Foreskin melanocyte (primary cell): ENCODE measurements at places on chromosomes 7 and 10.

GRCh38 chr7:8254667-8255066, 7.3 kb downstream of the ICA1 start:
- no peak for DNase-seq

GRCh38 chr7:19202599-19202998, 57.4 kb upstream of the FERD3L start:
- no peak for DNase-seq

GRCh38 chr7:130490888-130491804, 739 bp upstream of the MEST start:
- DNase-seq, result no peak

DNA sequence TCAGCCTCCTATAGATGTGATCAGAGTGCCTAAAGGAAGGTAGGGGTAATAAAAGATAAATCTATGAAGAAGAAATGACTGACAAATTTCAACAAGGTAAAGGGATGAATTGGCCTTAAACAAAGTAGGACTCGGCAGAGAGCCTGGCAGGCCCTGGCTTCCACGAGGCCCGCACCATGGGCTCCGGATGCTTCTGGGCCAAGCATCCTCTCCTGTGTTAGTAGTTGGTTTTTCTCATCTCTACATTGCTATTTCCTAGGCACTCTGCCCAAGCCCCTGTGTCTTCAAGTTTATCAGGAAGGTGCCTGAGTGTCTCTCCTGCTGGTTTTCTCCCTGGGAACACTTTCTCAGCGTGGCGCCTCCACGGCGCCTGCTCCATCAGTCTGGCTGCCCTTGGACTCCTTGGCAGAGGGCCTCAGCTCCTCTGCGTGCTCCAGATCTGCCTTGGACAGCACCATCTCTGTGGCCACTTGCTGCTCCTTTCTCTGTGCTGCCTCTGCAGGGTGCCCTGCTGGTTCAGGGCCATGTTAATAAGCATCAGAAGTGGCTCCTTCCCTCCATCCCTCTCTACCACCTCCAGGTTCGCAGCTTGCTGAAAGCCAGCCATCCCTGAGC, 413.3 kb upstream of the DPP6 start:
- no peak for DNase-seq

GRCh38 chr7:139044813-139045794, 9.3 kb upstream of the ZC3HAV1L start:
- DNase-seq, result no peak

GRCh38 chr7:22179442-22179879, 177.5 kb downstream of the RAPGEF5 start:
- DNase-seq, result no peak

DNA sequence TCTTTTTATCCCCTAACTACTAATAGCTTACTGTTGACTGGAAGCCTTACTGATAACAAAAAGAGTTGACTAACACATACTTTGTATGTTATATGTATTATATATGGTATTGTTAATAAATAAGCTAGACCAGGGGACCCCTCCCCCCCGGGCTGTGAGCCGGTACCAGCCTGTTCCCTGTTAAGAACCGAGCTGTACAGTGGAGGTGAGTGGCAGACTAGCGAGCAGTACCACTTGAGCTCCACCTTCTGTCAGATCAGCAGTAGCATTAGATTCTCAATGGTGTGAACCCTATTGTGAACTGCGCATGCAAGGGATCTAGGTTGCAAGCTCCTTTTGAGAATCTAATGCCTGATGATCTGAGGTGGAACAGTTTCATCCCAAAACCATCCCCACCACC, 377.0 kb downstream of the IPMK start:
- DNase-seq, result no peak
